Amygdala (tissue), 56 donors: ENCODE measurements at places on chromosomes 7 and 10.
A peak's percentile ranks its signal among the peaks of the same experiment; 100 is the strongest.

DNA sequence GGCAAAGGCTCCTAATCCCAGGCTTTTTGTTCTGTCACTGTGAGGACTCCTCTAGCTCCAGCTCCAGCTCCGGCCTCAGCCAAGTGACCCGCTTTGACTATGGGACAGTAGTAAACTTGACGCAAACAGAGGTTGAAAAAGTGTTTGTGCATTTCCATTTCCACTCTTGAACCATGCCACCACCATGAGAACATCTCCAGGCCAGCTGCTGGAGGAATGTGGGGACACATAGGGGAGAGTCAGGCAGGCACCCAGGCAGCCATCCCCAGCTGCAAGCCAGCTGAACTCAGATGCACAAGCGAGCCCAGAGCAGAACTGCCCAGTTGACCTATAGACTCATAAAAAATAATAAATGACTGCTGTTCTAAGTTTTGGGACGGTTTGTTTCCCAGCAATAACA, 224.7 kb downstream of the GRID1 start:
- no peak for DNase-seq

GRCh38 chr10:89887406-89887805, 186.0 kb downstream of the KIF20B start:
- no peak for DNase-seq

- DNase-seq: no peak
These were observed 2.4 kb downstream of the MKX start for GRCh38 chr10:27743012-27743876.

GRCh38 chr7:153590571-153590970, 461.6 kb upstream of the DPP6 start:
- no peak for DNase-seq

GRCh38 chr10:69624245-69624786, 5.7 kb upstream of the FAM241B start:
- DNase-seq: no peak

- peak; percentile 44 for DNase-seq
These were observed 2.5 kb upstream of the ACBD5 start for GRCh38 chr10:27242951-27243551.

DNA sequence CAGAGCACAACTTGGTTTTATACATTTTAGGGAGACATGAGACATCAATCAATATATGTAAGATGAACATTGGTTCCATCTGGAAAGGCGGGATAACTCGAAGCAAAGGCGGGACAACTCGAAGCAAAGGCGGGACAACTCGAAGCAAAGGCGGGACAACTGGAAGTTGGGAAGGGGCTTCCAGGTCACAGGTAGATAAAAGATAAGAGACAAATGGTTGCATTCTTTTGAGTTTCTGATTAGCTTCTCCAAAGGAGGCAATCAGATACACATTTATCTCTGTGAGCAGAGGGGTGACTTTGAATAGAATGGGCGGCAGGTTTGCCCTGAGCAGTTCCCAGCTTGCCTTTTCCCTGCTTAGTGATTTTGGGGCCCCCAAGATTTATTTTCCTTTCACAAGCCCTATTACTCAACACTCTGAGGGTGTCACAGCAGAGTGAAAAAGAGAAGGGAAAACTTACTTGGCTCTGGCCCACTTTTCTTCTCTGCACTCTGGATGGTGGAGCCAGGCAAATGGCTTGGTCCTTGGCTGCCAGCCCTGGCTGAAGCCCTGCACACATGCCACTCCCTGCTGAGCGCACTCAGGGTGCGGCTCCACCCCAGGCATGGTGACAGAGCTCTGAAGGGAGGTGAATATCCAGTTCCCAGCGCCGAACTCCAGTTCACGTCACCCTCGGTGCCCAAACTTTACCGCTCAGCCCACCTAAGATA, 46.7 kb downstream of the PARD3 start:
- no peak for DNase-seq

DNA sequence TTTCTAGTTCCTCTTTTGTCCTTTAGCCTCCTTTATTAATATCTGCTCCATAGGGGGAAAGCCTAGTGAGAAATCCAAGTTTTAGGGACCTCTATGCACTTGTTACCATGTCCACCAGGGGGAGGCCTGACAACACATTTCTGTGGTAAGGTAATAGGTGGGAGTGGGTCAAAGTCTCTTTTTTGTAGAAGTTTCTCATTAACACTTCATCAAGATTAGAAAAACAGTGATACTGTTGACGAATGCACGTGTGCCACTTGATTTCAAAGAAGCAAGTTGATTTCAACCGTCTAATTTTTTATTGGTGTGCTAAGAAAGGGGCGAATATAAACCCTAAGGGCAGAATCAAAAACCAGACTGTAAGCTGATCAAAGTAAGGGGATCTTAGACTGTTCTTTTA, 30.6 kb downstream of the CISD1 start:
- no peak for DNase-seq

DNA sequence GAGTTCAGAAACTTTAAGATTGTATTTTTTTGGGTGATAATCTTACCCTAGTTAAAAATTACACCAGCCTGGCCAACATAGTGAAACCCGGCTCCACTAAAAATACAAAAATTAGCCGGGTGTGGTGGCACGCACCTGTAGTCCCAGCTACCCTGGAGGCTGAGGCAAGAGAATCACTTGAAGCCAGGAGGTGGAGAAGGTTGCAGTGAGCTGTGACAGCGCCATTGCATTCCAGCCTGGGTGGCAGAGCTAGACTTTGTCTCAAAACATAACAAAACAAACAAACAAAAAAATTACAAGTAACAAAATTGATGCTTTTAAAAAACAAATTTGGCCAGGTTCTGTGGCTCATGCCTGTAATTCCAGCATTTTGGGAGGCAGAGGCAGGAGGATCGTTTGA, 76.7 kb downstream of the ANKRD61 start:
- DNase-seq: no peak

DNA sequence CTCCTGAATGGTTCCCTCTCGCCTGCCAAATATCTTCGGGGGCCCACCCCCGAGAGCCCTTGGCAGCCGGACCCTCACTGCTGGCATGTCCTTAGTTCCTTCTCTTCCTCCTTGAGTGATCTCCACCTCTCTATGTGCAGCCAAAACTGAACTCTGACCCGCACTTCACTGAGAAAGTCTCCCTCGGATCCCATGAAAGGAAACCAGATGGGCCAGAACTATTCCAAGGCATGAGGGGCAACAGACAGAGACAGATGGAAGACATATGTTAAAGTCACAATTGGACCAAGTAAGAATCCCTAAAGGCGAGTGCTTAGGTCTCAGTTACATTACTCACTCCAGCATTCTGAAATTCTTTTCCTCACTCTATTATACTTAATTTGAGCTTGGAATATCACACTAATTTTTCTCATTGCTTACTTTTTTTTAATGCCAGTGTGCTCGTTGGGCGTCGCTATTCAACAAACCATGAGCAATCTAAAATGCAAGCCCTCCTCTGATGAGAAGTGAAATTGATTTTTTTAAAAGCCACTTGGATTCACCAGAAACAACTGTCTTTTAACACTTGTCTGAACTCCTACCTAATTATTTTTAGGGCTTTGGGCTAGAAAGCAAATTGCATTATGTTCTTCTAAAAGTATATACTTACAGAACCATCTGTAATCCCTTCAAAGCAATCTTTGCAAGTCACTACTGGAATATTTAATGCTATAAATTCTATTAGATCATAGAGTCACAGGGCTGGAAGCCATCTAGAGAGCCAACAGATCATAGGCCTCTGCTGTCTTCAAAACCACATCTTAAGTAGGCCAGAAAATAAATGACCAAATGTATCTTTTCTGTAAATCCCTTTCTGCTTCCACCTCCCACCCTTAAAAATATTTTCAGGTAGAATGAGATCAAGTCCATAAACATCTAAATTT, 43.3 kb upstream of the EZH2 start:
- DNase-seq: no peak

DNA sequence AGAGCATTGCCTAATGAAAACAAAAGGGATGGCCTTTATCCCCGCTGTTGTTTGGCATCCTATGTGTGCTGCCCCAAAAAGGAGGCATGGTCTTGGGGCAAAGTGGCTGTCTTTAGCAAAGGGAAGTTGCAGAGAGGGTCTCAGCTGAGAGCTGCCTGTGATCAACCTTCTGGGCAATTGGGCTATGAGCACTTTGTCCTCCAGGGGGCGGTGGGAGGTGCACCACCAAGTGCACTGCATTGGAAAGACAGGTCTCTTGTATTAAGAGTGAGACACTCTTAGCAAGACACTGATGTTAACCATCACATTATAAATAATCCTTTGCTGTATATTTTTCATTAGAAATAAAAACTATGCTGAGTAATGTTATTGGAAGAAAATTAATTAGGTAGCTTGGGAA, 314.8 kb downstream of the POM121L12 start:
- DNase-seq: no peak

DNA sequence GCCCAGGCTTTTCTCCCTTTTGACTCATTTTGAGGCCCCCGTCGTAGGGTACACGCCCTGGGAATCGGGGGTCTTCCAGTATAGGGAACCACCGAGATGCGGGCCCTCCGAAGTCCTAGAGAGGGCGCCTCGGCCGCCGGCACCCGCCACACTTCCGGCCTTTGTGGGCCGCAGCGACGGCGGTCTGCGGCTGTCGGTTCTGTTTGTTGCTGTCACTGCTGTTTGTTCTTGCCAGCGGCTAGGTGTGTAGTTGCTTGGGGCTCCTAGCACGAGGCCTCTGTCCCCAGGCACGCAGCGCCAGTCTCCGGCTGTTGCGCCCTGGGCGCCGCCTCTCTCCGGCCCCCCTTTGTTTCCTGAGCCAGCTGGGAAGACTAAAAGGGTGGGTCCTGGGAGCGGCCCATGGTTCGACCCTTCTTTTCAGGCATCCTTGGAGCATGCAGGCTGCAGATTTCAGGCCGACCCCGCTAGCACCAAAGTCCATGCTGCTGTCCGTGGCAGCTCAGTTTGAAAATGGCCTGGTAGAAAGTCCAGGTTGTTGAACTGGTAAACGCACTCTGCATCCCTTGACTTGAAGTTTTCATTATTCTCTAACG, 17.8 kb upstream of the ZKSCAN1 start:
- peak; percentile 53 for DNase-seq

- DNase-seq: no peak
These were observed 92.2 kb upstream of the LAMB4 start for GRCh38 chr7:108222236-108222892.

GRCh38 chr10:4804465-4804864, 21.5 kb upstream of the AKR1E2 start:
- no peak for DNase-seq

GRCh38 chr10:115355162-115355760, 262.1 kb downstream of the ATRNL1 start:
- DNase-seq: no peak

DNA sequence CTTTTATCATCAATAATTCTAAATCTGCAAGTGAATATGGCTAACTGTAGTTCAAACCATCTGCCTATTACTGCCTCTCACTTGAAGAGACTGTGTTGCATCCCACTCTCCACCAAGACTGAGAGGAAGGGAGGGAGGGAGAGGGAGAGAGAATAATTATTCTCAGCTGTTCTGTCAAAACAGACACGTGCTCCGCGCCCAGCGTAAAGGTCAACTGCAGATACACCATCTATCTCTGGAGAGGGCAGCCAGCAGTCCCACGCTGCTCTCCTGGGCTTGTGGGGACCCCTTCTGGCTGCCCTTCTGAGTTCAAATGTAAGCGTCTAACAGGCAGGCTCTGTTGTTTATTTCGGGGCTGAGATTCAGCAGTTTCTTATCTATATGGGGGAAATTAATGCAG, 625.5 kb upstream of the GALNT17 start:
- DNase-seq: no peak

DNA sequence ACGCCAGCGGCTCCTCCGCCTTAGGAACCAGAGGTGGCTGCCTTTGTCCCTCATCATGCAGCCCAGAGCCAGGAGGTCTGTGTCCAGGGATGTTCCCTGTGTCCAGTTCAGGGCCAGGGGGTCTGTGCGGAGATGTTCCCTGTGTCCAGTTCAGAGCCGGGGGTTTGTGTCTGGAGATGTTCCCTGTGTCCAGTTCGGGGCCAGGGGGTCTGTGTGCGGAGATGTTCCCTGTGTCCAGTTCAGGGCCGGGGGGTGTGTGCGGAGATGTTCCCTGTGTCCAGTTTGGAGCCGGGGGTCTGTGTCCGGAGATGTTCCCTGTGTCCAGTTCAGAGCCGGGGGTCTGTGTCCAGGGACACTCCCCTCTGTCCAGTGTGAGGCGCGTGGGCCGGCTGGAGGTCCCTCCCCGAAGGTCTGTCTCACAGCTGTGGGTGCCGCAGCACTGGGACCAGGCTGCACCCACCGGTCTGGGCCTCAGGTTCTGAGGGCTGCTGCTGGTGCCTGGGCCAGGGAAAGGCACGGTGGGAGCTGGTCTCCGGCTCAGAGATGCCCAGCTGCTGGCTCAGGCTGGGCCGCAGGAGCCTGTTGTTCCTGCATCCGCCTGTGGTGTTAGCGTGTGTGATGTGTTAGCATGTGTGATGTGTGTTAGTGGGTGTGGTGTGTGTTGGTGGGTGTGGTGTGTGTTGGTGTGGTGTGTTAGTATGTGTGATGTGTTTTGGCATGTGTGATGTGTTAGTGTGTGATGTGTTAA, 67.9 kb upstream of the CFAP46 start:
- no peak for DNase-seq

GRCh38 chr10:24707445-24707844, 16.2 kb downstream of the ARHGAP21 start:
- no peak for DNase-seq
